ENCODE measurements at places on chromosomes 7 and 10. TPM values are rescaled to one million over a fixed set of nuclear protein-coding genes. Genes with fewer than 3 reads are reported as not detected.

Gene INHBA
- not detected for total RNA-seq

Gene PRPF18
- total RNA-seq, result 18.4 TPM

Gene SFMBT2
- 23.8 TPM for total RNA-seq

Gene RNF32
- 0.43 TPM for total RNA-seq

Gene AGBL3
- total RNA-seq, result 2.7 TPM

Gene ZEB1
- total RNA-seq, result 29.7 TPM

Gene OPN1SW
- total RNA-seq, result not detected

Gene HOXA1
- total RNA-seq, result 0.25 TPM

Gene NHLRC2
- total RNA-seq, result 23.9 TPM

Gene CALY
- total RNA-seq, result not detected

Gene FASTK
- 59.4 TPM for total RNA-seq

Gene PLEKHS1
- total RNA-seq, result not detected

Gene NEUROD6
- not detected for total RNA-seq

Gene LIPN
- total RNA-seq, result not detected

Gene PKD1L1
- total RNA-seq, result 0.09 TPM

Gene EPO
- not detected for total RNA-seq

Gene SP4
- 22.3 TPM for total RNA-seq

Gene EGR2
- 45.6 TPM for total RNA-seq

Gene CPA2
- total RNA-seq, result not detected

Gene NUTM2A
- 0.22 TPM for total RNA-seq

Gene PPP1R9A
- 0.13 TPM for total RNA-seq

Measured in activated CD8-positive, alpha-beta T cell treated with anti-CD3 and anti-CD28 coated beads for 36 hours (primary cell).